ENCODE measurements at places on chromosomes 11 and 22.

DNA sequence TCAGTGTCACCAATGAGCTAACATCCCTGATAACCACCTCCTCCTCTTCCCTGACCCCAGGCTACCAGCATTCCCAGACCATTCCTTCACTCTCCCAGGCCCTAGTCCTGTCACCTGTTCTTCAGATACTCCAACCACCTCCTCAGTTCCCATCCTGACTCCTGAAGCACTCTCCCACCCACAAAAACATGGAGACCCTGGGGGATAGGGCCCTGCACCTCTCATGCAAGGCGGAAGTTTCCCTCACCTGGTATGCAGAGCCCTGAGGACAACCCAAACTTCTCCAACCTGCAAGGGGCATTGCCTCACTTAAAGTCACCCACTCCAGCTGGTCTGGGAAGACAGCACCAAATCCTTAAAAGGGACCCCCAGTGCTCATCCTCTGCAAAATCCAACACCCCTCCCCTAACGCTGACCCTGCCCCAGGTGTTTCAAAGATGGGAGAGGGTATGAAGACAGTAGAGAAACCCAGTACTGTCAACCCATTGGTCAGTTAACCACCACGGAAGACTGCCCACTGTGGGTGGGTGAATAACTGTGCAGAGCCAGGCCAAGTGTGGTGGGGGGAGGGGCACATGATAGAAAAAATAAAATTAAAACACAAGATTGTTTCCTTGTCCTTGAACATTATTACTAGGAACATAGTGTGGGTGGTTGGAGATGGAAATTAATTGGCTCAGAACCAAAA, 1.4 kb downstream of the TNKS1BP1 start:
- no peak for DNase-seq

DNA sequence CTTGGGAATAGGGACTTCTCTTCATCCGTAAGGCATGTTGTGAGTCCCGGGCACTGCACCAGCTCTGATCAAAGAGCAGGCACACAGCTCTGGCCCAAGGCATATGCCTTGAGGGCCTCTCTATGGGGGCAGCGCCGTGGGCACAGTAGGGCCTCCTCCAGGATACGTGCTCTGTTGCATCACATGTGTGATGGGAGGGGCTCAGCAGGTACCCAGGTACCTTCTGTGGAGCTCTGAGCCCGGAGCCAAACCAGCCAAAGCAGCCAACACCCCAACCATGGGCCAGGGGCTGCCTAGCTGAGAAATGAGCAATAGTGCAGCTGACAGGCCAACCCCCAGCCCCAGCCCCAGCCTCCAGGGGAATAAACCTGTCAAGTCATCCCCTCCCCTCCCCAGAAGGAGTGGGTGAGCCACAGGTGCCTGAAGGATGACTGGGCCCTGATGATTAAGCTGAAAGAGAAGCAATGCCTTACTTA, 79.7 kb upstream of the SHISAL1 start:
- DNase-seq: no peak

DNA sequence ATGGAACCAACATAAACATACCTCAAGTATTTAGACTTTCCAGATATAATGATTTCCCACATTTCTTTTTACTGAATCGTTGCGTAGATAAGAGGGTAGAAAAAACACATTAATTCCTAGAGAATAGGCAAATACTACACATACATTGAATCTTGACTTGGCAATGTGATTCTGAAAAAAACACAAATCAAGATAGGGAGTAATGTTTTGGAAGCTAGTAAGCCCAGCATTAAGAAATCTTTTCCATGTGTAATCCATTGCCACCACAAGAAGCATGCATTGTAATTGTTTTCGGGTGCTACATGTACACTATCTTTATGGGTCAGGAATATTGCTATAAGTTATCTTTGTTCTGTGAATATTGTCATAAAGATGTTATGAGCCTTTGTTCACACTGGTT, 269.8 kb upstream of the PDGFD start:
- DNase-seq: no peak

- DNase-seq: no peak
Observed at GRCh38 chr11:82959987-82960778, 58.6 kb downstream of the DDIAS start.

GRCh38 chr11:788009-788640, 1.8 kb downstream of the CEND1 start:
- no peak for DNase-seq

DNA sequence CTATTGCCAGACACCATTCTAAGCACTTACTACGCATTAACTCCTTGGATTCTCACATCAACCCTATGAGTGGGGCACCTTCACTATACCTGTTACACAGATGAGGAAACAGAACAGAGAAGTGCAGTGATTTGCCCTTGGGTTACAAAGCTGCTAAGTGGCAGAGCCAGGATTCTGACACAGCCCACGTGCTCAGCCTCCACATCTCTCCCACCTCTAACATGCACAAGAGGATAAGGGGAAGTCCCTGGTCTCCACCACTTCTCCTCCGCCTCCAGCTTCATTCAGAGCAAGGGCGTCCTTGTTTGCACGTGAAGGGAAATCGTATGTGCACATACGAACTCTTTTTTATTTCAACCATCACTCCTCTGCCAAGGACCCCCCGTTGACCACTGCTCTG, 53.7 kb downstream of the CDON start:
- DNase-seq: no peak

GRCh38 chr11:62548545-62549335, 2.1 kb upstream of the AHNAK start:
- DNase-seq: no peak

DNA sequence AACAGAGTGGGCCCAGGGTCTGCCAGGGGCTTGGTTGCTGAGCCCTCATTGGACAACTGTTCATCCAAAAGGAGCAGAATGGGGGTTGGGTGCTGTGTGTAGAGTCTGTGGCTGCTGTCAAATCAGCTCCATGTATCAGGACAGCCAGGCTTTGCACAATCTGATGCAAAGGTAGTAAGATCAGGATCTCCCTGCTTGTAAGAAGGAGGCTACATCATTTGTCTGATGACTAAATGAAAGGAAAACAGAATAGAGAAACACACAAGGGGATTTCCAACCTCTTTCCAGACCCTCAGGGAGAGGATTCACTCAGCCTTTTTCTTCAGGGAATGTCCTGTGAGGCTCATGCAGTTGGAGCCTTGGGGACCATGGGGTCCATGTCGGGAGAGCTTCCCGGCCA, 7.2 kb downstream of the MICAL2 start:
- no peak for DNase-seq

GRCh38 chr11:118099838-118100556, 13.2 kb upstream of the SMIM35 start:
- no peak for DNase-seq

DNA sequence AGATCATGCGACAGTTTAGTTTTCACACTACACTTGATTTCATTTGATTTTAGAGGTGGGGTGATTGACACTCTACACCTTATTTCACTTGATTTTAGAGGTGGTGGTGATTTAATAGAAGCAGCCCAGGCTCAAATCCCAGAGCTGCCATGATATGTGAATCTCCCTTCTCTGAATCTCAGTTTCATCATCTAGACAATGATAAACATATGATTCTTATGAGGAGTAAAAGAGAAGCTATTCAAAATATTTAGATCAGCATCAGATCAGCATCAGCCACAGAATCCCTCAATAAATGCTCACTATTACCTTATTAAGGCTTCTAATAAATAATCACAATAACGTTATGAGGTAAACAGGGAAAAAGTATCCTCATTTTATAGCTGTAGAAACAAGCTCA, 98.8 kb downstream of the MSANTD4 start:
- no peak for DNase-seq

DNA sequence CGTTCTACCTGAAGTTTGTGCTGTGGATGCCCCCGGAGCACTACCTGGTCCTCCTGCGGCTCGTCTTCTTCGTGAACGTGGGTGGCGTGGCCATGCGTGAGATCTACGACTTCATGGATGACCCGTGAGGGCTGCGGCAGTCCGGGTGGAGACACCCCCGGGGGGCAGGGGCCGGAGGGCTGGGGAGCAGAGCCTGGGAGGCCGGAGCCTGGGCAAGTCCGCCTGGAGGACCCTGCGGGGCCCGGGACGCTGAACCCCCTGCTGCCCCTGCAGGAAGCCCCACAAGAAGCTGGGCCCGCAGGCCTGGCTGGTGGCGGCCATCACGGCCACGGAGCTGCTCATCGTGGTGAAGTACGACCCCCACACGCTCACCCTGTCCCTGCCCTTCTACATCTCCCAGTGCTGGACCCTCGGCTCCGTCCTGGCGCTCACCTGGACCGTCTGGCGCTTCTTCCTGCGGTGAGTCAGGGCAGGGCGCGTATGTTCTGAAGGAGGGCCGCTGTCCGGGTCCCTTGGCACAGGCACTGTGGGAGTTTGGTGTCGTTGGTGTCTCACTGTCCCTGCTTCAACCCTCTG, 17.3 kb downstream of the RNH1 start:
- no peak for DNase-seq

DNA sequence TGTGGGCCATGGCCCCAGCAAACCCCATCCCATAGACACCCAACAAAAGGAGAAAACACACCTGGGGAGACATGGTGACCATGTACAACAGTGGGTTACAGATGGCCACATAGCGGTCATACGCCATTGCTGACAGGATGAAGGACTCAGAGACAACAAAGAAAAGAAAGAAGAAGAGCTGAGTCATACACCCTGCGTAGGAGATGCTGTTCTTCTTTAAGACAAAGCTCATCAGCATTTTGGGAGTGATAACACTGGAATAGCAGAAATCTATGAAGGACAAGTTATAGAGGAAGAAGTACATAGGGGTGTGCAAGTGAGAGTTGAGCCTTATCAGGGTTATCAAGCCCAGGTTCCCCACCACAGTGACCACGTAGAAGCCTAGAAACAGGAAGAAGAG, 4.9 kb downstream of the OR8B8 start:
- no peak for DNase-seq

DNA sequence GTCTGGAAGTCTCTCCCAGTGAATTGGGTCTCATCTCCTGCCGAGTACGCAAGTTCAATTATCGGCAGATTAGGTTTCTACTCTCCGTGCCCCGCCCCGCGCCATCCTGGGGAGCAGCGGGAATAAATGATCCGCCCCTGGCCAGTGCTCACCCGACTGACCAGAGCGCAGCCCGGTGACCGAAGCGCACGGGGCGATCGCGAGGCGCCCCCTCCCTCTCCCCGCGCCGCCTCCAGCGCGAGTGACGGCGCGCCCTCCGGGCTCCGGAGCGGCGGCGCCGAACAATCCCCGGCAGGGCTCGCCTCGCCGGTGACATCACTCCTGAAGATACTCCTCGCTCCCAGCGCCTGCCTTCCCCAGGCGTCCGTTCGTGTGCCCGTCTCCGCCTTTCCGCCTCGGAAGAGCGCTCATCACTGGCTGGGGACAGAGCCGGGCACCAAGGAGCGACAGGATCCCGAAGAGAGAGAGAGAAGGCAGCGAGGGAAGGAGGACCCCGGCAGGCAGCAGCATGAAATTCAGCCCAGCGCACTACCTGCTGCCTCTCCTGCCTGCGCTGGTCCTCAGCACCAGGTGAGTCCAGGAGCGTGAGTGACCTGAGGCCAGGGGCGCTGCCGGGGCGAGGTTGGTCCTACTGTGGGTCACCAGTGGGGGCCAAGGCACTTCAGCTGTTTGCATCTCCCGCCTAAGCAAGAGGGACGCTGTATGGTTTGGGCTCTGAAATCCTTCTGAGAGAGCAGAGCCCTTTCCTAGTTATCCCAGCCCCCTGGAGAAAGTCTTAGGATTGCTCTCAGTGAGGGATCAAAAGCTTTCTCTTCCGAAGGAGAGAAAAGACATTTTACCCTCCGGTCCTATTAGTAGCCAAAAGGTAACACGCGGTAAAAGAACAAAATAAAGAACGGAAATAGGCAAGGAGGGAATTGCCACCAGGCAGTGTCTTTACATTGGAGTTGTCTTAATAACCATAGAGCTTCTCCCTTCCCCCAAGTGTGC, at the start of gene LUZP2:
LUZP2 (plus strand) TSS at position 318 of the 990 bp plus-strand sequence.
- DNase-seq: no peak

- no peak for DNase-seq
Observed at GRCh38 chr11:123406441-123407129, 23.5 kb upstream of the GRAMD1B start.

- no peak for DNase-seq
Observed at GRCh38 chr22:29512031-29512430, 32.0 kb downstream of the NEFH start.

GRCh38 chr11:111514216-111515031, at the start of gene HOATZ:
TSS of gene HOATZ (plus strand) at chr11:111514778. CDS start at chr11:111514785, 7 bp downstream.
- no peak for DNase-seq

DNA sequence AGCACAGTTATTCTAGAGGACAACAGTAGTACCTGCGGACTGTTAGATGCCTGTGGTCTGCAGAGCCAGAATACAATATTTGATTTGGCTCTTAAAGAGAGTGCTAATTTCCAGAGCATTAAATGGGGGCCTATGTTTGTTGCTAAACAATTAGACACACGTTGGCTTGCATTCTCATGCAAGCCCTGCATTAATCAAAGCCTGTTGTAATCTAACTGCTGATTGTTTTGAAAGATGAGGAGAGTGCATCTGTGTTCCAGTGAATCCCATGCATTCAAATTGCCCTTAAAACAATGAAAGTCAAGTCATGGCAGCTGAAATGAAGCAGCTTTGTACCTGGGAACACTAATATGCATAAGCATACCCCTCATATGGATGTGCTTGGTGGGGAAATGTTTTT, 419.4 kb downstream of the DYNC2H1 start:
- DNase-seq: no peak

GRCh38 chr11:78808923-78809322, 234.3 kb upstream of the NARS2 start:
- DNase-seq: no peak

- no peak for DNase-seq
Observed at GRCh38 chr11:118497831-118498230, 29.4 kb upstream of the TTC36 start.

- no peak for DNase-seq
Observed at GRCh38 chr11:44743326-44743725, 16.6 kb downstream of the TSPAN18 start.

- no peak for DNase-seq
Observed at GRCh38 chr11:86151174-86152005, 82.5 kb upstream of the PICALM start.

DNA sequence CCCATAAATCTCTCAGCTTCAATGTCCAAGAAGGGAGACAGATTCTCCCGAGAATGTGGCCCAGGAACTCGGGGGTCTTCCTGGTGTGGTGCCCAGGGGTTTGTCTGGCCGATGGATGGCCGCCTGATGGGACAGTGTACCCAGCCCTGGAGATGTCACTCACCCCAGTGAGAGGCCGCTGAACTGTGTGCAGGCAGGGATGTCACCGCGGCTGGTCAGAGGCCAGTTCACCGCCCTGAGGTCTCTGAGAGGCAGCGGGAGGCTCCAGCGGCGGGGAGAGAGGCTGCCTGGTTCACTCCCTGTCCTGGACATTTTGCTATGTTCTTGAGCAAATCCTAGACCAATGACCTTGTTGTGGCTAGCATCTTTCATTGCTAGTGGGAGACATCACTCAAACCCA, 1349.5 kb downstream of the BRD1 start:
- no peak for DNase-seq

Data from stimulated activated CD4-positive, alpha-beta T cell treated with anti-CD3 and anti-CD28 coated beads, Interleukin-1b, Interleukin-23, amount 100 ng/mL, for 24 hours (primary cell).